ENCODE measurements at places on chromosomes 11 and 22.

DNA sequence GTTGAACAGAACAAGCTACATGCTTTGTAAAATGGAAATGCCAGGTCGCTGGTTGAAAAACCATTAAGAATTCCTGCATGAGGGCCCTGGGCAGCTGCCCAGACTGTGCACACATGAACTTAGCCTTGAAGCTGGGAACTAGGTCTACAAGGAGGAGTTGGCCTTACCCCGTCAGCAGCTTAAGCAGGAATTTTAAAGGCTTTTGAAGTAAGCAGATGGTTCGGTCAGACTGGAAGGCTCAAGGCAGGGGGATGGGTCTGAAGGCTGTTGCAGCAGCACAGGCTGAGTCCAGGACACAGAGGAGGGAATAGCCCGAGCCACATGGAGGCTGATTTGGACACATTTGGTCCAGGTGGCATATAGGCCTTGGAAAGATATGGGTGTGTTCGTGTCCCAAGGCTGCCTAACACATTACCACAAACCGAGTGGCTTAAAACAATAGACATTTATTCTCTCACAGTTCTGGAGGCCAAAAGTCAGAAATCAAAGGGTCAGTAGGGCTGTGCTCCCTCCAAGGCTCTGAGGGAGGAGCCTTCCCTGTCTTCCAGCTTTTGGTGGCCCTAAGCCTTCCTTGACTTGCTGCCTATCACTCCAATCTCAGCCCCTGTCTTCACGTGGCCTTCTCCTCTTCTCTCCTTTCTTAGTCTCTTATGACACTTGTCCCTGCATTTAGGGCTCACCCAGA, 11.6 kb downstream of the LIF start:
- no peak for DNase-seq

GRCh38 chr11:121134741-121135312, 33.8 kb downstream of the TECTA start:
- no peak for DNase-seq

DNA sequence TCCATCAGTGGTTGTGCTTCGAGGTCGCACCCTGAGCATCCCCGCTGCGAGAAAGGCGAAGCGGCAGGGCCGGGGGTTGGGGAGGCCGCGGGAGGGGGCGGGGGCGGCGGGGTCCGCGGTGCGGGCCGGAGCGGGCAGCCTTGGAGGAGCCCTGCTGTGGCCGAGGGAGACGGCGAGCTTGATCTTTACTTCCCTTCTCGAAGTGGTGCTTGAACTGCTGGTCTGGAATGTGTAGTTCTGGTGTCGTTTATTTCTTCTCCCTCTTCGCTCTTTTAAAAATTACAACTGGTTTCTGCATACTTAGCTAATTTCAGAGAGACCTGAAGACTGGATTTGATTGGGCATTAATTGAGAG, 1.1 kb downstream of the APLP2 start:
- no peak for DNase-seq

DNA sequence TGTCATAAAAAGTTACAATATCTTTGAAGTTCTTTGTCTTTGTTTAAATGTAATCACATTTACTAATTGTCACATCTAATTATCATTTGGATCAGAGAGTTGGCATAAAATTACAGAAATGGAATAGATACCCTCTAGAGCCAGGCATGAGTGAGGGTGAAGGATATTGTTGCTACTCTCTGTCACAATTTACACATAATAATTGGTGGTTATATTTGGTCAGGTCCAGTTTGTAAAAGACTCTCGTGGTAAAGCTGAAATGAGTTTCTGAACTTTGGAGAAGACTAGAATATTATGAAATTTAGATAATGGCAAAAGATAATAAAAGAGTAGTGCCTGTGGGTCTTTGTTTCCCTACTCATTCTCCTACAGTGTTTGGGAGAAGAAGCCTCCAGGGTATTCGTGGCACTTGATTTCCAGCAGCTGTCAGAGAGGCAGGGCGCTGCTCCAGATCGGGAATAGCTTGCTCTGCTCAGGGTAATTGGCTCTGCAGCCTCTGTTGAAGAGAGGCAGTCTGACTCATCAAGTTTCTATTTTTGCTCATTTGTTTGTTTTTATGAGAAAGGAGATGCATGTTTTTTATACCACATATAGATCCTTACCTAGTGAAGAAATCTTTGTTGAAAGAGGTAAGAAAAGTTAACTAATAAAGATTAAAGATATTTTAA, 349.9 kb downstream of the CNTN5 start:
- DNase-seq = no peak

DNA sequence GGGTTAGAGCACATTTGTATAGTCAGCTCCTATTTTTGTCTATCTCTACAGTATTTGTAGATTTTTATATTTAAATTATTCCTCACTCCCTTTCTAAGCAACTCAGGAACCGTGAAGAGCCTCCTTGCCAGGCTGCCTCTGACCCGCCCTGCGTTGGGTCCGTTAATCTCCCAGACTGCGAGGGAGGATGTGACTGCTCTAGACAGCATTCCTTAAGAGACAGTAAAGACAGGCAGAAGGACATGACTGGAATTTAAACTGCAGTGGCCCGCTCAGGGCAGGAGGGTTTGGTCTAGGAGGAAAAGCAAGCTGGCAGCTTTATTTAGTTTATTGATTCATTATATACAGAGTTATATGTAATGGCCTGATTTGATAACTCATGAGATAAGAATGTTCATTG, 413.7 kb downstream of the TMEM135 start:
- no peak for DNase-seq

- no peak for DNase-seq
These were observed 2.9 kb downstream of the OR51V1 start for GRCh38 chr11:5197536-5197935.

DNA sequence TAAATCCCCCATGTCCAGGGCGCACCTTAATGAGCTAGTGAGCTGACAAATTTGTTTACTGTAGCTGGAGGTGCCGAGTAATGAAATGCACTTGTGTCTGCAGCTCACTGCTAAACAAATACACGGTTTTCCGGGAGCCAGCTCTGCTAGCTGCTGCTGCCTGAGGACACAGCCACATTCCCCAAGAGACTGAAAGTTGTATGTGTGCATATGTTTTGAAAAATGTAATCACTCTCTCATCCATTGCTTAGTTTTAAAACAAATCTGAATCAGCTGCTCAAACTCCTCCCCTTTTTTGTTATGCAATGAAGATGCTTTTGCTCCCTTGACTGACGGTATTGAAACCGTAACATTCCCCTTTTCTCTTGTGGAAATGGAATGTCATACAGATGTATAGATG, 62.4 kb upstream of the NNMT start:
- DNase-seq = no peak

GRCh38 chr11:117819096-117820040, 5.2 kb downstream of the FXYD2 start:
- no peak for DNase-seq

- peak; percentile 33 for DNase-seq
These were observed 5.8 kb downstream of the ARSA start for GRCh38 chr22:50621948-50622722.

DNA sequence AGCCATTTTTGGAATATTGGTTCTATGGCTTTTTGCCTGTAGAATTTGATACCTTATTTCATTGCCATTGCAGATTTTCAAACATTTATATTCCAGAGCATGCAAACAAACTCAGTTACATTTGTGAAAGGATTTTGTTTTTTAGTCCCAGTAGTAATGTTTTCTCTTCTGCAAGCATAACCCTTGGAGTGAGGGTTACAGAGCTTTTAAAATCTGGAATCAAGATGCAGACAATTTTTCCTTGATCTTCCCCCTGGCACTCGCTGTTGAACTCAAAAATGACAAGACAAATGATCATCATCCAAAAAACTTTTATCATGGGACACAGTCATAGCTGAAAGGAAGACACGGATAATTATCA, 20.8 kb downstream of the BBOX1 start:
- no peak for DNase-seq

Data from CD4-positive, alpha-beta T cell treated with Interleukin-15 for 4 hours (primary cell).